ENCODE measurements at places on chromosomes 12 and 14.

DNA sequence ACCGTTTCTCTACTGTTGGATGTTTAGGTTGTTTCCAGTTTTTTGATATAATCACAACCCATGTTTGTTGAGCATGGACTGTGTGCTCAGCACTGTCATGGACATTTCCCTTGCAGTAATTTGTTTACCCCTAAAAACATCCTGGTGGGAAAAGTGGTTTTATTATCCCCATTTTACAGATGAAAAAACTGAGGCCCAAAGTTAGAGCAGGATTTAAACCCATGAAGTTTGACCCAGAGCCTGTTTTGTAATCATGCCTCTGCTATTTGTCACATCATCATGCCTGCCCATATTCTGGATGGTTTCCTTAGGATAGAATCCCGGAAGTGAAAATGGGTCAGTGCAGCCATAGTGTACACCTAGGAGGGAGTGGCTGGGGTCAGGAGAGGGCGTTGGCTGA, 17.0 kb upstream of the LRP1-AS start:
- DNase-seq, result no peak

DNA sequence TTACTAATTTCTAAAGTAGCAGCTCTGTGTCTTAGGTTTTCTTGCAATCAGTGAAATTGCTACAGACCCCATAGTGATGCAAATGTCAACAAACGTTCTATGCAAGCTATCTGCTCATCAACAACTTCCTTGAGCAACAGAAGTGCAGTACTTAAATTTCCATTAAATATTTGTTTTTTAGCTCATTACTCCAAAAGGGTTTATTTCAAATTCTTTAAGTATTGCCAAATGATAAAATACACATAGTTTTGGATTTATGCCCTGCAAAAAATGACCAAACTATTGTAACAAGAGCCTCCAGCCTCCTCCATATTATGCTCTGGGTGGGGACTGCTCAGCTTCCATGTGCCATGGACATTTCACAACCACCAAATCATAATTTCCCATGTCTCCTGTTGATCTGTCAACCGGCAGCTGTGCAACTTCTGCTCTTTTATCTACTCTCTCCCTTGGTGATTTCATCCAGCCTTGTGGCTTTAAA, 4.4 kb downstream of the BDKRB1 start:
- no peak for DNase-seq

GRCh38 chr14:101791919-101792572, 30.5 kb downstream of the PPP2R5C start:
- DNase-seq, result no peak

- DNase-seq, result no peak
Observed at GRCh38 chr14:88695870-88696269, 96.9 kb downstream of the EML5 start.

DNA sequence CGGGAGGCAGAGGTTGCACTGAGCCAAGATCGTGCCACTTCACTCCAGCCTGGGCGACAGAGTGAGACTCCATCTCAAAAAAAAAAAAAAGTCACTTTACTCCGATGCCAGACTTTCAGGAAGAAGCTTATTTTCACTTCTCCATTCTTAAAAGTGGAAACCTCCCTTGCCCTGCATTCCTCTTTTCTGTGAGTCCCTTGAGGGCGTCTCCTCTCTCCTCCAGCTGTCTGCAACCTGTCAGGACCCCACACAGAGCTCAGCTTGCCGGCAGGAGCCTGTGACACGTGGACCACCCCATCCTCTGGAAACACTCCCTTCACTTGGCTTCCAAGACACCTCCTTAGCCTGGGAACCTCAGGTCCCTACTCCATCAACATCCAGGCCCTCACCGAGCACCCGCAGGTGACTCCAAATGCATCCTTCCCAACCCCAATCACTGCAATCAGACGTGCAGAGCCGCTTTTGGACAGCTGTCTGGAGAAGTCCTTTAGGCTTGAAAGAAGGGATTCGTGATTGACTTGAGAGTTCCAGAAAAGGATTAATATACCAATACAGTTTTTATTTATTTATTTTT, 34.3 kb downstream of the SLC15A4 start:
- DNase-seq, result no peak

- DNase-seq, result peak; percentile 46
Observed at GRCh38 chr14:68937471-68938270, 41.4 kb downstream of the ACTN1 start.

DNA sequence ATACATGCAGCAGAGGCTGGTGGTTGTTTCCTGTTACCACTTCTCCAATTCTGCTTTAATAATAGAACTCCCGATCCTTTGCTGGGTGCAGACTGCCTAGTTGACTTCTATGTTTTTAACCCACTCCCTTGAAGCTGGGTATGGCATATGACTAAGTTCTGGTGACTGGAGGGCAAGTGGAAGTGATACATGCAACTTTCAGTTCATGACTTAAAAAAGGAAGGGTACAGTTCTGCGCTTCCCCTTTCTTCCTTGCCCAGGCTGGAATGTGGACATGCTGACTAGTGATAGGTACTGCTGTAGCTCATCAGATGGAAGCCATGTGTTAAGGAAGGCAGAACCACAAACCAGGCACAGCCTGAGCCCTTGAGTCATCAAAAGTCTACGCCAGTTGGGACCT, 2.4 kb upstream of the A2M start:
- DNase-seq, result no peak

DNA sequence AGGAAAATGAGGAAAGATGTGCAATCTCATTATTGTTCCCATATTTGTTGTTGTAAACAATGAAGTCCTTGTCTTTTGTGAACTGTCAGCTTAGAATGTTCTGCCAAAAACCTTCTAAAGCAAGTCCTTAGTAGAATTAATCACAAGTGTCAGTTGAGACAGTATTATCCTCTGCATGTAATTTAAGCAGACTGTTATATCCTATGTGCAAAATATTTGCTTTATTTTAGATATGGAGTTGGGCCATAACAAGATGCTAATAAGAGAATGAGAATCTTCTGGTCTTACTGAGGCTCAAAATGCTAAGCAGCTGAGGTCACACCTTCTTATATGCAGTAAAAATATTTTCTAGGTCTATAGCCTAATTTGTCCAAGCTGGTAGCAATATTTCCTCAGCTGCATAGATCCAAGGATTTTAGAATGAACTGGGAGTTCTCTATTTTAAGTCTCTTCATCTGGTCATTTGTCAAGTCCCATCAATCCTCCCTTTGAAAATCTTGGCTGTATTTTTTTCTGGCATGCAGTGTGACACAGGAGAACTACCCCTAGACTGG, 222.3 kb upstream of the NAV3 start:
- no peak for DNase-seq

- DNase-seq, result no peak
Observed at GRCh38 chr14:104290756-104291122, 152.4 kb downstream of the KIF26A start.

- peak; percentile 67 for DNase-seq
Observed at GRCh38 chr12:128644664-128645296, 179.0 kb downstream of the SLC15A4 start.

DNA sequence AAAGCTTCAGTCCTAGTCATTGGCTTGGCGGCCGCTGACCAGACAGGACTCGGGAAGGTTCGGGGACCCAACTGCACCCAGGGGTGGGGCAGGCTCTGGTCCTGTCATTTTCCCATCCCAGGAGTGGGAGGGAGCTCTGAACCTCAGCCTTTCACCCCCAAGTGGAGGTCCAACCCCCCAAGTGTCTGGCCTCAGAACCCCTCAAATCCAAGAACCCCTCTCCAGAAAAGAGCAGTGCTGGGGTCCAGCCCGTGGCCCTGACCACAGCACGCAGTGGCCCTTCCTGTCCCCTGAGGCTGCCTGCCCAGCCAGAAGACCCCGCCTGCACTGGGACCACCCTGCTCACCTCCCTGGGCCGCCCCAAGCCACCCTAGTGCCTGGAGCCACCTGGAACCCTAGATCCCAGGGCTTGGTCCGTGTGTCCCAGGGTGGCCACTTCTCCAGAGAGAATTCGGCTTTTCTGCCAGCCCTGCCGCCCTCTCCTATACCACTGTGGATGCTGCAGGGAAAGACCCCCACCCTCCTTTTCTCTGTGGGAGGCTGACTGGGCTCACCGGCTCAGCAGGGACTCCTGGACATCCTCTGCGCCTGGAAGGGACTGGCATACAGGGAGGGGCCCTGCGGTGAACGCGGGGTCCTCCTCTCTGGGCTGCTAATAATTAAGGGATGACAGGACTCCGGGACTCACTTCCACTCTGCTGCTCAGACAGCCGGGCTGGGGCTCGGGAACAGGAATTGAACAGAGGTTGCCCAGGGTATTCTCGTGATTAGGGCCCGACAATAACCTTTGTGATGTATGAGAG, 326.9 kb upstream of the SFSWAP start:
- DNase-seq, result no peak

DNA sequence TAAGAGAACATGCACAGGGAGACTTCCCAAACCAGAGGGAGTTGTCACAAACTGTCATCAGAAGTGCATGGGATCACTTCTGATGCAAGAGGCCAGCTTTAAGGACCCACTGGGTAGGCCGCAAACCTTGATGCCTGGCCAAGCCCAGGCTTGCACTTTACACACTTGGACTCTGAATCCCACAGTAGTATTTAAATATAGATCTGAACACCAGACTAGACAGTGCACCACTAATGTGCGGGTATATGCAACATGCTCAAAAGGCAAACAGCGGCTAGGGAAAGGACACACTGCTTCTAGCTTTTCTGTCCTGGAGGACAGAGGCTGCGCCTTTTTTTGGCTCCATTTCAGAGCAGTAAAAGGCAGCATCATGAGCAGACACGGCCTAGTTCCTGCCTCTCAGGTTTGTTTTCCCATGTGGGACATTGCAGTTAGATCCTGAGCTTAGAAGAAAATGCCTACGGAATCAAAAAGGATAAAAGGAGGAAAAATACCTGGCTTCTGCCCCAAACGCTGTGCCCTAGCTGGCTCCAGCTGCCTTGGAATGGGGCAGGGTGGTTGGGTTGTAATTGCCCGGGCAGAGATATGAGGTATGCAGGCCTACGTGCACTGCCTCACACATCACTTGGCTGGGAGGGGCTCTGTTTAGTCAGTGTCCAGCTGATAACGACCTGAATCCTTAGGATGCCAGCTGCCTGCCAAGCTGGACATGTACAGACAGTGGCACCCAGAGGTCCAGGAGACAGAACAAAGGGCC, 84.5 kb upstream of the EGLN3 start:
- no peak for DNase-seq

All from stimulated activated CD8-positive, alpha-beta memory T cell treated with anti-CD3 and anti-CD28 coated beads, Interleukin-4, amount 100 ng/mL, for 48 hours (primary cell).